ENCODE measurements at places on chromosomes 5 and 9.
A peak's percentile ranks its signal among the peaks of the same experiment; 100 is the strongest.

- DNase-seq, result no peak
Measured at GRCh38 chr9:109945573-109945972, 165.6 kb downstream of the PALM2AKAP2 start.

DNA sequence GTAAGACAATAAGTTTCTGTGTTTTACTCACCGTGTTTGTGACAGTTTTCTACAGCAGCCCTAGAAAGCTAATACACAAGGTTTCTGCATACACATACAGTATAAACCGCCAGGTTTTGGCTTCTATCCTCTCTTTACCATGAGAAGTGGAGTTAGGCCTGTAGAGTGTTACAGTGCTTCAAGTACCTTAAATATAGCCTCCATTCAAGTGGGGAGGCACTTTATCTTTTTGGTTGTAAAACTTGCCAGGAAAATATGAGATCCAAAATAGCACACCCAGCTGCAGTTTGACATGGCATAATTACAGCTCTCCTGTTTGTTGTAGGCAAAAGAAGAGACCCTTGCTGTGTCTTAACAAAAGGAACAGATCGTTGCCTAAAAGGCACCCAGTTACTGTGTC lies 90.3 kb upstream of the PTPN3 start:
- DNase-seq, result no peak

GRCh38 chr5:153960269-153961215 lies 78.2 kb downstream of the FAM114A2 start:
- no peak for DNase-seq

DNA sequence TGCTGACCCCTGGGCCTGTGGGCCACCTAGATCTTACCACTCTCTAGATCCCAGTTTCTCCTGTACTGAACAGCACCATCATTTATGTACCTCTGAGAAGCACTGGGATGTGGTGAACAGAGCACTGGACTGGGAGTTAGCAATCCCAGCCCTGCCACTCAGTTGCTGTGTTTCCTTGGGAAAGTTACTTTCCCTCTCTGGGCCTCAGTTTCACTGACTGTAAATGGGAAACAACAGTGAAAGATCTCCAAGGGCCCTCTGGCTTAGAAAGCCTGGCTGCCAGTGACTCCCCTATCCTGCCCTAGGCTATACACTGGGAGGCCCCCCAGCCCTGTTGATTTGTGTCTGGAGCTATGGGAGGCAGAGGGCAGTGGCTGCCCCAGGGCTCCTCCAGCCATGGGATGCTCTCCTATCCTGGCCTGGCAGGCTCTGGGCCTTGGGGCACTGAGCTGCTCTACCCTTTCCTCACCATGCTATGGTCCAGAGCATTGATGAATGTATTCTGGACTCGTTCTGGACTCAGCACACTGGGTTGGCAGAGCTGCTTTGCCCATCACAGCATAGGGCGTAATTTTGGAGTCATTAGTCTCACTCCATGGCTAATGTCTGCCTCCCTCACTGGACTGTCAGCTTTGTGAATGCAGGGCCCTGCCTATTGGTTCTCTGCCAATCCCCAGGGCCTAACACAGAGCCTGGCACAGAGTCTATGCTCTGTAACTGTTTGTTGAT lies 99.3 kb downstream of the RGS3 start:
- DNase-seq, result no peak

DNA sequence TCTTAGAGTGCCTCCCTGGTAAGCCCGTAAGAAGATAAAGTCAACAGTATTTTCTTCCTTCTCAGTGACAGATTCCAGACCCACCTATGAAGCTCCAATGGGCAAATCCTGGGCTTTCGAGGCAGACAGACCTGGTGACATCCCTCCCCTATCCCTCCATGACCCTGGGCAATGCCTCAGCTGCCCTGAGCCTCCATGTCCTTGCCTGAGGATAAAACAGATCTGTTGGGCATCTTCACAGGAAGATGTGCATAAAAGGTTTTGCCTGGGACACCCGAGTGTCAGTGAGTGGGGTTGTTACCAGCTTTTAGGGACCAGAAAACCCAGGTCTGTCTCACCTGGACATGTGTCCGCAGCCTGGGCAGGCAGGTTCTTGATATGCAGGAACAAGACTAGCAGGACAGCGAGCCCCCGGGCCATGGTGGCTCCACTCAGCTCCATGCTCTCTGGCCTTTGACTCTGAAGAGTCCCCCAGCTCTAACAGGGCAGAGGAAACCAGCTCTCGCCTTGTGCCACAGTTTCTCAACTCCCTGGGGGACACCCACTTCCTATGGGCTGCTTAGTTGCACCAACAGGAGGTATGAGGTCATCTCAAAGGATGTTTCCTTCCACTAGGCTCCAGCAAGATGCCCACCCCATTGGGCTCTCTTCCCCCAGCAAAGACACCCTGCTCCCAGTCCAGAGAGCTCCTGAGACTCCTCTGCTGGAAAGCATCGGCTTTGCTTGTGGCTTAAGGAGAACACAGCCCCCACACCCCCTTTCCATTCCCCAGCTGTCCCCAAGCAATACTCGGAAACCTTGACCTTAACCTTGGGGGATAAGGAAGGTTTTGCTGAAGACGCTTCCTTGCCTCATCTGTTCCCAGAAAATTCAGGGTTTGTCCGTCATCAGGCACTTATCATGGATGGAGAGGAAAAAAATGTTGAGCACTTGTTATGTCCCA lies at the start of gene FCN1:
FCN1 (minus strand) TSS at position 482 of the 943 bp plus-strand sequence; CDS start at position 441, 41 bp downstream.
- no peak for DNase-seq

GRCh38 chr9:27165670-27166069 lies 56.6 kb downstream of the TEK start:
- DNase-seq, result no peak

GRCh38 chr5:175211956-175212756 lies 231.8 kb downstream of the DRD1 start:
- DNase-seq, result no peak

DNA sequence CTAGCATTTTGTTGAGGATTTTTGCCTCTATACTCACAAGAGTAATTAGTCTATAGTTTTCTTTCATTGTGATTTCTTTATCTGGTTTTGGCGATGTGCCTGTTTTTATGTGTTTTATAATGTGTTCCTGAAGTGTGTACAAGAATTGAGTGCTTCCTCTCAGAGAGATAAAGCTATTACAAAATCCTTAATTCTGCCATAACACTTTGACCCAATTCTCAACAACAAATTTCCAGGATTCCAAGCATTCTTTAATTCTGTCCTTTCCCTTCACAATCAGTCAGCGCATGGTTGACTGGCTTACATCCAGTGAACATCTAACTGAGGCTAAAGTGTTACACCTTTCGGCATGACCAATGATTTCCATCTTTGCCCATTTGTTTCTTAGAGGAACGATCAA lies 282.9 kb upstream of the MVB12B start:
- no peak for DNase-seq

- peak; percentile 73 for DNase-seq
Measured at GRCh38 chr9:100577776-100578448, at the start of gene CAVIN4. Gene CAVIN4, plus strand, starts transcription at chr9:100578079. Its CDS starts 65 bp downstream, at chr9:100578144.

DNA sequence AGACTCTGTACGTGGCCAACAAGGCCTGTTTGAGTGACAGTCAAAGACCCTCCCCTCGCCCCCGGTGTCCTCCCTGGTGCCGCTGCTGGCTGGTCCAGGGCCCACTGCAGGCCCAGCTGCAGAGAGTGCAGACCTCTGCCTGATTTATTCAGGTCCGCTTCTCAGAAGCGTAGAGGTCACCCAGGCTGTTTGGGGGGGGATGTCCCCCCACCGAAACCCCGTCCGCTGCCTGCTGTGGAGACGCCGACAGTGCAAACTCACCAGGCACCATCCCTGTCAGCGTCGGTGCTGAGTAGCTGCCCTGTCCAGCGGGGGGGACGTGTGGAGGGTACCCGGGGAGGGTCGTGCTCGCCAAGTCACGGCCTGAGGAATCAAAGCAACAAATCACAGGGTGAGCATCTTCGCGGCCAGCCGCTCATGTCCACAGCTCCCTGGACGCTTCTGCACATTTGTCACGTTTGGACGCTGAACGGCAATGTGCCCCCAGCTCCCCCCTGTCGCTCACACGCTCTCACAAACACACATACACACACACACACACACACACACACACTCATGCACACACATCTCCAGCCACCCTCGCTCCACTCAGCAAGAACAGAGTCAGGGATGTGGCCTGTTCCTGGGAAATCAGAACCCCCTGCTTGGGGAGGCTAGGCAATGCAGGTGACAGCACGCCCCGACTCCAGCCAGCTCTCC lies 152.2 kb downstream of the PAX5 start:
- no peak for DNase-seq

DNA sequence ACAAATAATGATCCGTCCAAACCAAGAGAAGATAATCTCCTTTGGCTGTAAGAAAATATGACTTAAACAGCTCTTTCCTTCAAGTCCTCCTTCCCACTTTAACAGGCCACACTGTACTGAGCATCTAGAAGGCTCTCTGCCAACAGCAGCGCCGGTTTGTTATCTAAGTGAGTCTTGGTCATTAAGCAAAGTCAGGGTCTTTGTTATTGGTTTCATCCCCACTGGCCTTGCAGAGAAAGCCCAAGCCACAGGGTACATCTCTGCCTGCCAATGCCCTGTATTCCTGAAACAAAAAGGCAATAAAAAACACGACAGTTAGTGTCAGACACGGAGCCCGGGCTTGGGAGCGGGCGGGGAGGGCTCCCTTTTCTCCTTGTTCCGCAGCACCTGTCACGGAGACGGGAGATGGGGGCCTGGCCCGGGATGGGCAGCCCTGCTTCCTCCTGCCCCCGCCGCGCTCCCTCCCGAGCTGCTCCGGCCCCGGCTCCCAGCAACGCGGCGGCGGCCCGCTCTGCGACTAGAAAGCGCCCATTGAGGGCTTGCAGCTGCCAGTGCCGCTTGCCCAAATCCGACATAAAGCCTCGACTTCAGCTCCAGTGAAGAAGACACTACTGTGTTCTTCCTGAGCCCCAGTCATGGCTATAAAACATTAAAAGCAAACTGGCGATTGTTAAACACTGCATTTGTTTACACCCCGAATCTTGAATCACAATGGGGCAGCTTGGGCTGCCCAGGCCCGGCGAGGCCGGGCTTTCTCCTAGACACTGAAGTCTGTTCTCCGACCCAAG lies 28.1 kb upstream of the PIK3R1 start:
- peak; percentile 61 for DNase-seq

GRCh38 chr5:89117124-89117644 lies 234.2 kb upstream of the MEF2C start:
- no peak for DNase-seq

DNA sequence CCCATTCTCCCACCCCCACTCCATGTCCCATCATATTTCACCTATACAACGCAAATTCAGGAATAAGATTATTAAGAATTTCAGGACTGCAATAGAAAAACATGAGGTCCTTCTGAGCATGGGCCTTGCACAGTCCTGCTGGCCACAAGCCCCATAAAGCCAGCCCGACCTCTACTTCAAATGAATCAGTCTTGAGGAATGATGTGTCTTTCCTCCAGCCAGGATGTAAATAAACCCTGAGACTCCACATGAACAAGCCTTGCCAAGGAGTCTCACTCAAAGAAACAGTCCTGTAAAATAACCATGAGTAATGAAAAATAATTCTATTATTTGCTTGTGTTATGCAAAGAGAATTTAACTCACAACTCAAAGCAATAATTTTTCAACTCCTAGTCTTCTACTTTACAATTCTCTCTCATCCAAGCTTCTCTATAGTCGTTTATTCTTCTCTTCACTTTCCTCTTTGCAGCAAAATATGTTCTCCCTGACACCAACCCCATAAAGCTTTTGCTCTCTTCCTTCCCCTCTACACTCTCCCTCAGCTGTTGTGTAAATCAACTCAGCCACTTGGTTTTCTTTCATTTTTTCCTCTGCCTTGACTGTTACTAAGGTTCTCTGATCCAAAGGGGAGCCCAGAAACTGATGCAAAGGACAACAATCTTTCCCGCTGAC lies 140.1 kb upstream of the MOCS2 start:
- DNase-seq, result peak; percentile 68

DNA sequence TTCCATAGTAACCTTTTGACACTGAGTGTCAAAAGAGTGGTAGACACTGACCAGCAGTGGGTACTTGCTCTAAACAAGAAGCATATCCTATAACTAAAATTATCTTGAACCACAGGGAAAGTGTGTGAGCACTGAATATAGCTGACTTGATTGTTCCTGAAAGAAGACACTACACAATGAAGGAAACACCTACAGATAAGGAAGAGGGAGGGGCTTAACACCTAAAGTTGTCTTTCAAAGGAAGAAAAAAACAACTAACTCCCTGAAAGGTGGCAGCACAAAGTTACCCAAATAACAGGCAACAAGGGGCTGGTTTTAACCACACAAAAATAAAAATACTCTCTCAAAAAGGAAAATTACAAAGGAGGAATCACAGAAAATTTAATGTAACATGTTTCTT lies 6.6 kb downstream of the ELAVL2 start:
- no peak for DNase-seq

DNA sequence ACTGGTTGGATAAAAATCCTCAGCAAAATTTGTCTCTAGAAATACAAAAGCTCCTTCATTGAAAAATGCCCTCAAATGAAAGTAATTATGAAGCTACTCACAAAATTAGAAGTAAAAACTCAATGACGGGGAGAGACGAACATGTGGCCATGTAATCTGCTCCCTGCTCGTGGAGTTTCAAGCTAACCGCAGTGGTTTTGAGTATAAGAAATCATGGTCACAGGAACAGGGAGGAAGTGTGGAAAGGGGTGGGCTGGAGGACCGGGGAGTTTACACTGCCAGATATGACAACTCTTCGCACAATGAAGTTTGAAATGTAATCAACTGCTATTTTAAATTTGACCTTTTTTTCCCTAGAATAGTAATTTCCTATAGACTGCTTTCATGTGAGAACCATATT lies 765.4 kb upstream of the DMAC1 start:
- DNase-seq, result no peak

- no peak for DNase-seq
Measured at GRCh38 chr9:6816581-6816980, 58.8 kb downstream of the KDM4C start.

DNA sequence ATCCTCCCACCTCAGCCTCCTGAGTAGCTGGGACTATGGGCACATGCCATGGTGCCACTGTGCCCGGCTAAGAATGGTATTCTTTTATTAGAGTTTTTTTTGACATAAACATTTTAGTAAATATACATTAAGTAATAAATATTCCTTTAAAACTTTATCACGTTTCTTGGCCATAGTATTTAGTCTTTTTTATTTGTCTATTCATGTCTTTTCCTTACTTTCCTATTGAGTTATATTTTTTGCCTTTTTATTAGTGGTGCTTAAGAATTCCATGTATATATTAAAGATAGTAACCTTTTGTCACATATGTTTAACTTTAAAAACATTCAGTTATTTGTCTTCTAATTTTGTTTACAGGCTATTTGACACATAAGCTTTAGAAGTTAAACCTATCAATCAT lies 73.4 kb downstream of the MARCHF3 start:
- DNase-seq, result no peak

GRCh38 chr9:133742849-133743444 lies 4.8 kb upstream of the SARDH start:
- DNase-seq, result peak; percentile 79

- no peak for DNase-seq
Measured at GRCh38 chr9:20294046-20294750, 328.1 kb downstream of the MLLT3 start.

DNA sequence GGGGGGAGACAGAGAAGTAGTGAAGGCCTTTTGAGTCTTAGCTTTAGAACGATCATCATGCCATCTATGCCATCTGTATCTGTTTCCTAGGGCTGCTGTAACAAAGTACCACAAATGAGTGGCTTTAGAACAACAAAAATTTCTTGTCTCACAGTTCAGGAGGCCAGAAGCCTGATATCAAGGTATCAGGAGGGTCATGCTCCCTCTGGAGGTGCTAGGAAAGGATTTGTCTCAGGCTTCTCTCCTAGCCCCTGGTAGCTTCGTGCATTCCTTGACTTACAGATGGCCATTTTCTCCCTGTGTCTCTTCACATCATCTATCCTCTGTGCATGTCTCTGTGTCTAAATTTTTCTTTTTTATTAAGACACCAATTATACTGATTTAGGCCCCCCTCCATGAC lies 5.2 kb downstream of the CARD6 start:
- no peak for DNase-seq

GRCh38 chr5:137051161-137051560 lies 448.0 kb downstream of the SPOCK1 start:
- no peak for DNase-seq

All from muscle of leg (tissue), 16 donors.